Stimulated activated CD8-positive, alpha-beta memory T cell treated with anti-CD3 and anti-CD28 coated beads, Interleukin-4, amount 100 ng/mL, for 1 hour (primary cell): ENCODE measurements at places on chromosomes 16 and 17.
A peak's percentile ranks its signal among the peaks of the same experiment; 100 is the strongest.

GRCh38 chr16:72085002-72085401, 8.4 kb downstream of the TXNL4B start:
- no peak for DNase-seq

- DNase-seq = no peak
Measured at GRCh38 chr16:27110524-27110896, 43.8 kb downstream of the C16orf82 start.

- DNase-seq = no peak
Measured at GRCh38 chr16:87146676-87147075, 170.5 kb downstream of the C16orf95 start.

- DNase-seq = no peak
Measured at GRCh38 chr16:4578961-4579530, 22.9 kb downstream of the C16orf96 start.

DNA sequence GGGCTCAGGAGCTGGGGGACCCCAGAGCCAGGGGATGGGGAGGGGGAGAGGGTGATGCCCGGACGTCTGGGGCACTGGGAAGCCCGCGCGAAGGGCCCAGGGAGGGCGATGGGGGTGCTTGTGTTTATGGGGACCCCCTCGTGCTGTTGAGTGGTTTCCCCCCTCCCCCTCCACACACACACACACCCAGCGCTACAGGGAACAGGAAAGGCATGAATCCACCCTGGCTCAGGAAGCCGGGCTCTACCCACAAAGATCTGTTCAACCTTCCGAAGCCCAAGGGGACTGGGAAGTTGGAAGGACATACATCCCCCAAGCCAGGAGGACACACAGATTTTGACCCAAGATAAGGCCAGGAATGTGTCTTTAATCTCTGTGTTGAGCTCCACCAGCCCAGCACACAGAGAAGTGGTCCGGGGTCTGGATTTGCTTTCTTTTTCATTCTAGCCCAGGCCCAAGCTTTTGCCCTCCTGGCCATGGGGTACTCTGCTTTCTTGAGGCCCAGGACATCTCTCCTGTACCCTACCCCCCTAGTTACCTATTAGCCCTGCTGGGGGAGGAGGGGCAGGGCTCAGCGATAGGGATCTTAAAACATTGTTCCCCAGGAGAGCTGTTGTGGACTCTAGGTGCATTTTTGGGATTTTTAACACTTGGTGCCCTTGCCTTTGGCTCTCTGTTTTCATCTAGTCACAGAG, 1.2 kb downstream of the UBALD2 start:
- no peak for DNase-seq

- no peak for DNase-seq
Measured at GRCh38 chr17:14361945-14362508, 61.1 kb downstream of the HS3ST3B1 start.

- no peak for DNase-seq
Measured at GRCh38 chr17:43531082-43531378, 15.1 kb downstream of the ETV4 start.

- DNase-seq = no peak
Measured at GRCh38 chr16:27152121-27152520, 51.2 kb upstream of the KDM8 start.

DNA sequence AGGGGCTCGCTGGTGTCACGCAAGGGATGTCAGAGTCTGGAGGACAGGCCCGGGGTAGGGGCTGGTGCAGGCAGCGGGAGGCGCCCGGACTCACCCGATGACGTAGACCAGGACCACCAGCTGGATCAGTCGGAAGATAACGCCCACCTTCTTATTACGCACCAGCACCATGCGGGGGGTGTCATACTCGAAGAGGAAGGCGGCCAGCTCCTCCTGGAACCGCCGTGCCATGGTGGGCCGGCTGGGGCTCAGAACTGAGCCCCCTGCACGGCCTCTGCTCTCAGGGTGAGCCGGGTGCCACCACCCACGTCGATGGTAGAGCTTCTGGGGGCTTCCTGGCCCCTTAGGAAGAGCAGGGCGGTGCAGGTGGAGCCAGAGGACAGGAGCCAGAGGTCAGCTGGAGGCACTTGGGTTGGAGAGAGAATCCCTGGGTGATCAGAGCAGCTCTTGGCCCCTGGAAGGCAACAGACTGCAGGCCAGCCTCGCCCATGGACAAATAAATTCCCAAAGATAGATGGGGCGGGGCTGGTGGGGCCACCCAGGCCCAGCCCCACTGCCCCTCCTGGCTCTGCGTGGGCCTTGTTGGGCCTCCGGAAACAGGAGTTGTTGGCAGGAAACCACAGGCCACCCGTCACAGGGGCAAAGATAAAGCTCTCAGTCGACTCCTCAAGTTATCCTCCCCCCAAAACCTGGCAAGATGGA, at the start of gene P2RX1:
Gene P2RX1, minus strand, starts transcription at position 471 of the 702 bp plus-strand sequence. Its CDS starts 240 bp downstream, at position 231.
- peak; percentile 9 for DNase-seq

GRCh38 chr16:78195797-78196196, 96.3 kb downstream of the WWOX start:
- DNase-seq = no peak

GRCh38 chr17:66900126-66901010, 64.1 kb upstream of the CACNG4 start:
- DNase-seq = no peak

- no peak for DNase-seq
Measured at GRCh38 chr17:17921192-17922069, 50.8 kb downstream of the TOM1L2 start.

DNA sequence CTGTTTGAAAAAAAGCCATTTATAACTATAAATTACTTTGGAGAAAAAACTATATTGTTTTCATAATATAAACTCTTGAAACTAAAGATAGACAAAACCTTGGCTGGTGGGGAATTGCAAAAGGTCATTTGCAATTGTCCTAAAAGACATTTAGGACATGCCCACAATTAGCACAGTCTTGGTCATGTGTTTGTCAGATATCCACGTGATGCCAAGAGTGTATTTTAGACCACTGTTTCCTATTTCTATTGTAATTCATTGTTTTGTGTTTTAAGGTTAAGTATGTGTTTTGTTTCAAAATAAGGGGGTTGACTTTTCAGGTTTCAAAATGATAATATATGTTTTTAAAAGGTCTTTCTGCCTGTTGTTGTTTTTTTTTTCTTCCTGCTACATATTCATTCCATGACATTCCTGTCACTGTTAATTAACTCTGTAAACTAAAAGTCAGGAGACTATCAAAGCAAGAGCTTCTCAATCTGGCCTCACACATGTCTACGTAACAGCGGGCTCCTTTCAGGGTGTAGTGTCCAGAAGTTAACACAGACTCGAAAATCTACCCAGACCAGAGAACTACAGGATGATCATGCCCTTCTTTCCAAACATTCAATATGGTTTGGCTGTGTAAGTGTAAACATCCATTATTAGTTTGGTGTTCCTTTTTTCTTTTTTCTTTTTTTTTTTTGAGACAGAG, 58.7 kb downstream of the COG7 start:
- DNase-seq = no peak

DNA sequence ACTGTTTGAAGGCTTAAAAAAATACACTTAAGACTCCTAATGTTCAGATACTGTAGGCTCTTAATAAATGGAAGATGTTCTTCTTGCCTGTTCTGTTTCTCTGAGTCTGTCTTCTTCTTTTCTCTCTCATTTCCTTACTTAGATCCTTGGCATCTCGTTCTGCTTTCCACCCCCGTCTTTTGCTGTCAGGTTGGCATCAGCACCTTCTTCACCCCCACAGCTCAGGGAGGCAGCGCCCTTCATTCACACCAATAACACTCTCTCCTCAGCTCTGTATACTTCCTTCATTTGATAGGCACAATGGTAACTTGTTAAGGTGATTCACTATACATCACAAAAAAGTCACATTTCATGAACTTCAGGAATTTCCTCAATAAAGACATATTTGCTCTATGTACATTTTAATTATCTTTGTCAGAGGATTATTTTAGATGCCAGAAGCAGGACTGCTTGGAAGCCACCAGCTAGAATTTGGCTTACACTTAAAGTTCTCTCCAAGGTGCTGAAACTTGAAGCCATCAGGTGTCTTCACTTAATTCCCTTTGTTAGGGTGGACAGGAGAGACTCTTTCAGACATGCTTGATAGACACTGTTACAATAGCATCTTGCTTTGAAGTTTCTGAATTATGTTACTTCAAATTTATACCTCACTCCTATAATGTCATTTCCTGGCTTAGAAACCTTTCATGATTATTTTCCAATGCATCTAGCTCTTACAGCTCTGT, 670.1 kb upstream of the C16orf82 start:
- DNase-seq = no peak

GRCh38 chr17:80163336-80163735, 6.5 kb upstream of the CARD14 start:
- no peak for DNase-seq

GRCh38 chr17:81683208-81683583, 401 bp downstream of the ARL16 start:
- no peak for DNase-seq

DNA sequence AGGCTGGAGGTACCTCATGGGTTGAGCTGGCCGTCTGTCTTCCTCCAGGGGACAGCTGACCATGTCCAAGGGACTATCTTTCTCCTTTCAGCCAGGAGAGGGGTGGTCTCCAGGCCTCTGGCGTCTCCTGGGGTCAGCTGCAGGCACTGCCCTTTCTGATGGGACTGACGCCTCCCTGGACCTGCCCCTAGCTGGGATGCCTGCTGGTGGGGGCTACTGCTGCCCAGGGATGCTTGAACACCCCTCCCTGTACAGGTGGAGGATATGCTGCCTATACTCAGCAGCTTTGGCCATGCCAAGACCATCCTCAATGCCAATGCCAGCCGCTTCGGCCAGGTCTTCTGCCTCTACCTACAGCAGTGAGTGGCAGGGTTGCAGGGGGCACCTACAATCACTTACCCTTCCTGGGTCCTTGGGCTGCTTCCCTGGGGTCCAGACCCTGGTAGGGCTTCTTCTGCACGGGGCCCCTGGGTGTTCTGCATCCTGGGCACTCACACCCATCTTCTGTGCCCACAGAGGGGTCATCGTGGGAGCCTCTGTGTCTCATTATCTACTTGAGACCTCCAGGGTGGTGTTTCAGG, 4.2 kb downstream of the MYO15B start:
- DNase-seq = no peak

- DNase-seq = no peak
Measured at GRCh38 chr16:47946092-47946491, 209.7 kb downstream of the ABCC12 start.

DNA sequence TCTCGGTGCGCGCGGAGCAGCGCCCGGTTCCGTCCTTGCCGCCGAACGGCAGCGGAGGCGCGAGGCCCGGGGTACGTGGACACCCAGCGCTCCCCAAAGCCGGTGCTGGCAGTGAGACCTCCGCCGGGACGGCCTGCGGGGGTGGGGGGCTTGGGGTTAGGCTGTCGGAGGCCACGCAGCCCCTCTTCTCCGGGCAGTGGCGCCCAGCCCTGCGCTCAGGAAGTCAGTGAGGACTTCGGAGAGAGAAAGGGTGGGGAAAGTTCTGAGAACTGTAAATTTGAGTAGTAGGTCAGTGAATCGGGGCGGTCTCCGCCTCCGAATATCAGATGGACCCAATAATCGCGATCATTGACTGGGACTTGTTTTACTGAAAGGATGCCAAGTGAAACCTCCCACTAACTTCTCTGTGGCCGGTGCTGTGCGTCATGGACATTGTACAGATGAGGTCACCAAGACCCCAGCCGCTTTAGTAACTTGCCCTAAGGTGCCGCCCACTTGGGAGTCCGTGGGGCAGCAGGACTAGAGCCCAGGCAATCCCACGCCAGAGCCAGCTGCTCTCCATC, 468 bp downstream of the IL4R start:
- DNase-seq = no peak

- no peak for DNase-seq
Measured at GRCh38 chr17:50900383-50900892, 34.3 kb upstream of the TOB1 start.

- DNase-seq = no peak
Measured at GRCh38 chr17:74619077-74619673, 4.4 kb downstream of the CD300E start.

DNA sequence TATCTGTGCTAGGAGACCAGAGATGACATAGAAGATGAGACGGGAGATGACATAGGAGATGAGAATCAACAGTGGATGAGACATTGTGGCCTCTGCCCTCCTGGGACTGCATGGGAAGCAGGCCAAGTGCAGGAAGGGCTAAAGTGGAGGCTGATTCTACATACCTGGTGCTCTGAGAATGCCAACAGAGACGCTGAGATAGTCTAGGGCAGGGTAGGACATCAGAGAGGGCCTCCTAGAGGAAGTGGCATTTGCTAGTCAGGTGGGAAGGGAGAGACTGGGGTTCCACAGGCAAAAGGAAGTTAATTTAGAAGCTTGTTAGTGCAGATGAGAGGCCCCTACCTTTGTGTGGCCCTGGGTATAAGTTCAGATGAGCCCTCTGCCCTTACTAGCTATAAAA, 224.2 kb downstream of the CBLN1 start:
- DNase-seq = no peak

DNA sequence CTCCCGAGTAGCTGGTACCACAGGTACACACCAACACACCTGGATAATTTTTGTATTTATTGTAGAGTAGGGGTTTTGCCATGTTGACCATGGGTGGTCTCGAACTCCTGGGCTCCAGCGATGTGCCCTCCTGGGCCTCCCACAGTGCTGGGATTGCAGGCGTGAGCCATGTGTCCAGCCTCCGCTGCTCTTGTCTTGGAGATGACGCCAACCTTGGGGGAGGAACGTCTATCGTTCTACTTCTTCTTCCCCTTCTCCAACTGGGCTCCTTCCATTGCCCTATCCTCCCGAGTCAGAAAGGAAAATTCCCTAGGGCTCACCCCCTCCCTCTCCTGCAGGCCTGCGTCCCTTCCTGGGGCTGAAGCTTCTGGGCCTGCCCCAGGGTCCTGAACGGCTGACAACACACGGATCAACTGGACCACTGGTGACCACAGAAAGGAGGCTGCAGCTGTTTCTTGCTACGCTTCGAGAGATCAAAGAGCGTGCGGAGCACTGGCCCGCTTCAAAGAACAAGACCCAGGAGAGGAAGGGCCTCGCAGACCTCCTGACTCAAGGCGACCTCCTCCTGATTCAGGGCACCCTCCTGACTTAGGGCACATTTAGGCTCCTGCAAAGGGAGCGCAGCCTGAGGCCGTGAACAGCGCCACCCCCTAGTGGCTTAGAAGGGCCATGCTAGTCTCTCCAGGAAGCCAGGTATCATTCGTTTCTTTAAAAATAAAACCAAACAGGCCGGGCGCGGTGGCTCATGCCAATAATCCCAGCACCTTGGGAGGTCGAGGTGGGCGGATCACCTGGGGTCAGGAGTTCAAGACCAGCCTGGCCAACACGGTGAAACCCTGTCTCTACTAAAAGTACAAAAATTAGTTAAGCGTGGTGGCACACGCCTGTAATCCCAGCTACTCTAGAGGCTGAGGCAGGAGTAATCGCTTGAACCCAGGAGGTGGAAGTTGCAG, 48.5 kb upstream of the HELZ start:
- DNase-seq = peak; percentile 10
